KG1 (cell line): ENCODE measurements at places on chromosomes 5 and 9.

DNA sequence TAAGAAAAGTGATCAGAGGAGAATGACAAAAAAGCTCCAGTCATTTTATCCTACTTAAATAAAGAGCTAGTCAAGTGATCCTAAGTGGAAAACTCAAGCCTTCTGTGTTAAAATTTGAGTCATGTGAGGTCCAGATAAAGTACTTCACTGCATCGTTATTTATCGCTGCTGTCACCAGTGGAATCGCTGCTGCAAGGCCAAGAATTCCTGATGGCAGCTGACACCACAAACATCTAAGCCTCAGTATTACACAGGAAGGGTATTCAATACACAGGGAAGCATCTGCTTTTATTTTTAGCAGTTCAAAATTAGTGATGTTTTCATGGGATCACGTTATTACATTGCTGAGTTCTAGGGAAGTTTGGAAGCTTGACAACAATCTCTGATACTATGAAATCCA lies 190.3 kb downstream of the GOLPH3 start:
- no peak for DNase-seq

DNA sequence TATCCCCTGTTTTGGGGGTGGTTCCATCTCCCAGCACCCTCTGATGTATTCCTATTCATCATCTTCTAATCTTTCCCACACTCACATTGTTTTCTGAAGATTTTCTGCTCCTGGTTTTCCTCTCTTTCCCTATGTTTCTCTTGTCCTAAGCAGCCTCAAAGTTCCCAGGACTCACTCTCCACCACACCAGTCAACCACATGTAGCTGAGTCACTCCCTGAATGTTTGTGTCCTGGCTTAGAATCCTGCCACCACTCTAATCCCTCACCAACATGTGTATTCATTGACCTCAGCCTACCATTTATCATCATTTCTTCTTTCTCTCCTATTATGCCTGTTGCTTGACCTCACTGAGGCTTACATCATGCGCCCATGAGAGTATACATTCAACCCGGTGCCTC lies 282.4 kb upstream of the ADAMTS16 start:
- DNase-seq: no peak

DNA sequence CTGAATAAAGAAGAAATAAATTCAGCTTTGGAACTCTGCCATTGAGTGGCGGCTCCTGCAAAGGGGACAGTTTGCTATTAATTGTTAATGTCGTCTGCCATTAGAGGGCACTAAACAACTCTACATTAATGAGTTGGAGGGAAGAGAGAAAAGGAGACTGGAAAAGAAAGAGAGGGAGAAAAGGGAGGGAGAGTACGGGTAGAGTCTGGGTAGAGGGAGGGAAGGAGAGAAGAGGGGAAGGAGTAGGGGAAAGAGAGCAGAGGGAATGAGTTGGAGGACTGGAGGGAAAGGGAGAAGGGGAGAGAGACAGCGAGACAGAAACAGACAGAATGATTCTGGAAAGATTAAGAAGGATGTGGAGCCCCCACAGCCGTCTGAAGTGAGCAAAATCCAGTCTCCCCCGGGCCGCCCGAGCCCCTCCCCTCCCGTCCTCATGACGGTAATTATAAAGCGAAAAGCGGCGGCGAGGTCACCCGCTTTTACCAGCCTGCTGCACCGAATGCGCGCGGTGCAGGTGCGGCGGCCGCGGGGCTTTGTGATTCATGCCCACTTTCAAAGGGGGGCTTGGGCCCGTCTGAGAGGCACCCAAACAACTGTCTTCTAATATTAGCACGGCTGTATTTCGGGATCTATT lies 1.9 kb upstream of the FST start:
- DNase-seq: no peak

DNA sequence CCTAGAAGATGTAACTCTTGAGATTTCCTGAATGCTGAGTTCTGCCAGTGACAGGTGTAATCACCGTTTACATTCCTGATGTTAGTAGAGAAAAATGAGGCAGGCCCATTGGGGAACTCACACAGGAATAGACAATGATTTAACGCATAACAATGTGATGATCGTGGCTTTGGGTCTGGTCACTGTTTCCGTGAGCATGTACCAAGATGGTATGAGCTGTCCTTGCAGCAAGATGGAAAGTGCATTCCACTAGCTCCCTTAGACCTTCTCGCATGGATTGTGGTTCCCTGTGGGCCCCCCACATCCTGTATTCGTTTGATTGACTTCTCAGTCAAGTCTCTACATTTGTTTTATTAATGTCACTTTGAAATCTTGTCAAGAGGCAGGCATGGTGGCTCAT lies 124.0 kb upstream of the DAP start:
- DNase-seq: no peak

DNA sequence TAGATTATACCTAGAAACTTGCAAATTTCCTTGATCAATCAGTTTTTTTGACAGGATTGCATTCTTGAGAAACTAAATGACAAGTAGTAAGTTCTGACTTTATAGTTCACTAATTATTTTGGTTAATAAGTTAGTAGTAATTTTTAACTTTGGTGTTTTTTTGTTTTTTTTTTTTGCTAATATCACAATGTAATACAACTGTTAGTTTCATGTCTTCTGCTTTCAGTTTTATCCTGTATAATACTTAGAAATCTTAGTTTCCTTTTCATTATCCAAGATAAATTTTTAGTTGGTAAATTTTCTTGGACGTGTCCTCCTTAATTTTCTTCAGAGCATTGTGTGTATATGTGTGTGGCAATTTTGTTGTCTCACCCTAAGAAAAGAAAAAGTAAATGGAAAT lies 57.8 kb downstream of the CWC27 start:
- no peak for DNase-seq

- no peak for DNase-seq
Observed at GRCh38 chr5:40446910-40447309, 232.8 kb upstream of the PTGER4 start.

DNA sequence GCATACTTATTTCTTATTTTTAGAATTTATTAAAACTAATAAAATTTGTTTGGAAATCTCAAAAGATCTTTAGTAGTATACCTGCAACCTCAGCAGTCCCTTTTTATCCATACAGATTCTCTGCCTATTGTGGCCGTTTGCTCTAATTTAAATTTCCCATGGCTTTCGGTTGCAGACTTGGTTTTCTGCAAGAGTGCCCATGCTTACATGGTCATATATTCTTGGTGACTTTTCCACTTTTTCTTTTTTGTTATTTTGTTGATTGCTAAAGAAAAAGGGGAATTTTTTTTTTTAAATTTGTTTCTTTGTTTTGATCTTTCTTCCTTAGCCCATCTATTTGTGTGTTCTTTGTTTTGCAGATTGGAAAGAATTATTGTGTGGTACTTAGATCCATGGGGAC lies 20.6 kb downstream of the ZCCHC7 start:
- no peak for DNase-seq

DNA sequence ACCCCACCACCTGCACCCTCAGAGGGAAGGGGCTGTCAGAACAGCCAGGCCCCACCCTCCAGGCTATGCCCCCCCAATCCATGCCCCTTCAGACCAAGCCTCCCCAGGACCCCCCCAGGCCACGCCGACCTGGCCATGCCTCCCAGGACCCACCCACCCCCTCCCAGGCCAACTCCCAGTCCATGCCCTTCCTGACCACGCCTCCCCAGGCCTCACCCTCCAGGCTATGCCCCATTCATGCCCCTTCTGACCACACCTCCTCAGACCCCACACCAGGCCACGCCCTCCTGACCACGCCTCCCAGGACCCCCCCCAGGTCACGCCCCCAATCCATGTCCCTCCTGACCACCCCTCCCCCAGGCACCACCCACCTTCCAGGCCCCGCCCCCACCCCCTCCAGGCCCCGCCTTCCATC lies 27.6 kb downstream of the TPPP start:
- no peak for DNase-seq
